ENCODE measurements at places on chromosomes 2 and 18.

DNA sequence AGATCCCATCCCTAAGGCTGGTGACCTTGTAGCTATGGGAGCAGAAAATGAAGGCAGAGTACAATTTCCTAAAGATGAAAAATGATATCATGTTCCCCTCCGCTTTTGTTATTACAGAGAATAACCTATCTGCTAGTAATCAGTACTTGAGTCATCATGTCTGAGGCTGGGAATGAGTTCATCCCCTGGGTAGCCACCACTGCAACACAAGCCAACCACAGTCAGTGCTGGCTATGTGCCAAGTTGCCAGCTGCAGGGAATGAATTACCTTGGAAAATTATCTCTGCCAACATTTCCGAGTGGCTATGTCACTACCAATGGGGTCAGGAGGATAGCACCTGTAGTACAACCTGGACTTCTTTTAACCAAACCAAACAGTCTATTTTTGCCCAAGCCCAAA lies 1094.7 kb upstream of the DDX18 start:
- no peak for DNase-seq

DNA sequence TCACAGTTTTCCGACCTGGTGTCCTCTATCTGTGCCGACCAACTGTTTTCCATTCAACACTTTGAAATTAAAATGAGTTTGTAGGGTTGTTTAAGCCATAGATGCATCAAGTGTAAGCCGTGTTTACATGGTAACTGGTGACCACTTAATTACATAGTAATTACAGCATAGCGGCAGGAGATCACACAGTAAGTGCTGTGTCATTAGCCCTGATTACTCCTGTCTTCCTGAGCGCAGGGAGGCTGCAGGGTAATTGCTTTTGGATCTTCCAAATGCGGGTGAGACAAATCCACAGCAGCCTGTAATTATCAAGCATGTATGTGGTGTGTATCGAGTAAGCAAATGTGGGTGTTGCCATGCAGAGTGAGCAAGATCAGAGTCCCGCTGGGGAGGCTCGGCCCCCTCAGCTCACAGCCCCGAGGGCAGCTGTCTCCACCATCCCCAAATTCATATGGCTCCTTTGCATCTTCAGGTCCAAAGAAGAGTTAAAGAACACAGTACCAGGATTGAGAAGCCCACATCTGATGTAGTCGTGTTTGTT lies 71.5 kb upstream of the HDAC4 start:
- no peak for DNase-seq

DNA sequence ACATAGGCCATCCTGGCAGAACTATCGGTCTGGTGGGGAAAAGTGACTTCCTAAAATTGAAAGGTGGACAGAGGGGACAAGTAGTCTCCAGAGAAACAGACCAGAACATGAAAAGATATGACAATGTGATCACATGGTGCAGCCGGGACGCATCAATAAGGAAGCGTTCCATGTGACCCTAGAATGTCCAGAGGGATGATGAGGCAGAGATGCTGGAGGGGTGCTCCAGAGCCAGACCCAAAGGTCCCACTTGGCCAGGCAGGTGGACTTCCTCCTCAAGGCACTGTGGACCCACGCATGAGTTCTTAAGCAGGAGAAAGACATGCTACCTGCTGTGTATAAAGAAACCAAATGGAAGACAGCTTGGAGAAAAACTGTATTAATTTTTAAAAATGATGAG lies 50.2 kb downstream of the CDH2 start:
- no peak for DNase-seq

DNA sequence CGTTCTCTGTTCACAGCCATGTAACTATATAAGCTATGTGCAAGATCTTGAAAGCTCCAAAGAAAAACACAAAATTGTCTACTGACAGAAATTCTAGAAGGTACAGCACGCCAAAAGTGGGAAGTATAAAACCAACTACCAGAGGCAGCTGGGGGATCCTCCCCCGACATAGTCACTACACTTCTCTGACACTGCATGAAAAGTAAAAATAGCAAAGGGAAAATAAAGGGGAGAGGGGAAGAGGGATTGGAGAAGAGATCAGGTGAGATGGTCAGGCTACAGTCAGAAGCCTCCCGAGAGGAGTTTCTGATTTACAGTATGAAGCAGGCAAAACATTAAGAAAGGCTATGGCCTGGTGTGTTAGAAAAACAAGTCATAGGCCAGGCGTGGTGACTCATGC lies 39.8 kb upstream of the PCBP1 start:
- no peak for DNase-seq

DNA sequence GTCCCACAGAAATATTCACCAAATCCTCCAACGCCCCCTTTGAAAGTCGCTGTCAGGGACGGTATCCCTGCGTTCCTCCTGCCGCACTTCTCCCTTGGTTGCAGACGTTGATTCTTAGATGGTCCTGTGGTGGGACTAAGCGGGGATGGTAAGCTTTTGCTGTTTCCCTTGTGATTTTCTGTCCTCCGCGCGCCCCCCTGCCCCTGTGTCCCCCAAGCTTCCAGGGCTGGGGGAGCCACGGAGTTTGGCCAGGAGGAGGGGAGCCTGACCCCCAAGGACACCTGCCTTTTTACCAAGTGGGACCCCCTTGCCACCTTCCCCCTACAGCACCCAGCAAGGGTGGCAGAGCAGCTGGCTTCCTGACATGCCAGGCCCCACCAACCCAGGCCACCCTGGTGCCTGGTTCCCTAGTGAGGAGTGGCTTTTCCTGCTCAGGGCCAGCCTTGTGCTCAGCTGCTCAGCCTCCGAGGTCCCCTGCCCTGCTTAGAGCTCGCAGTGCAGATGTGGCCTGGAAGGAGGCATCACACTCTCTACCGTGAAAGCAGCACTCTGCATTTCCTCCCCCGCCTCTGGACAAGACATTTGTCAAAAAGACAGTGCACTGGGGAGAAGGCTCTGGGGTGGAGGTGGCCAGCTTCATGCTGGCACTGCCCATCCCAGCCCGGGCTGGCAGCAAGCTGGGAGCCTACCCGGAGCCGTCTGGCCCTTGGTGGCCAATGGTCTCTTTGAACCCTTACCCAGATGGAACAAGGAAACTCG lies 49.4 kb downstream of the TWIST2 start:
- no peak for DNase-seq

- no peak for DNase-seq
These were observed 21.0 kb downstream of the MAP4K4 start for GRCh38 chr2:101718479-101718878.

GRCh38 chr2:196166876-196167275 lies 4.5 kb downstream of the STK17B start:
- DNase-seq: no peak

GRCh38 chr2:112277596-112278220 lies 2.3 kb downstream of the ZC3H6 start:
- no peak for DNase-seq

Measured in ascending aorta (tissue), 2 donors.